ENCODE measurements at places on chromosomes 7 and 10. TPM values are rescaled to one million over a fixed set of nuclear protein-coding genes. Genes with fewer than 3 reads are reported as not detected.

The AIMP2 gene
- 40.5 TPM for total RNA-seq

The ZNF107 gene
- 6.3 TPM for total RNA-seq

The CYP26C1 gene
- not detected for total RNA-seq

The ZNF239 gene
- total RNA-seq, result 2.4 TPM

The CNPY1 gene
- total RNA-seq, result not detected

The NPC1L1 gene
- 11.0 TPM for total RNA-seq

The IDI2 gene
- not detected for total RNA-seq

The GNGT1 gene
- not detected for total RNA-seq

The PTF1A gene
- 0.51 TPM for total RNA-seq

The NOLC1 gene
- 88.0 TPM for total RNA-seq

The EPHA1 gene
- total RNA-seq, result 18.0 TPM

The FFAR4 gene
- 0.70 TPM for total RNA-seq

- no peaks in the 10 kb centered on the region for H3K36me3 ChIP-seq
- H3K4me3 ChIP-seq, result no peak overlapping the region
- no peak for DNase-seq
- no peaks in the 10 kb centered on the region for H3K27me3 ChIP-seq
- H3K4me1 ChIP-seq, result peaks cover 20% of the 10 kb centered on the region
Measured at GRCh38 chr10:60664859-60665258, 113.4 kb upstream of the CDK1 start.

- no peak overlapping the region for H3K27ac ChIP-seq
- no peak for DNase-seq
- no peaks in the 10 kb centered on the region for H3K36me3 ChIP-seq
- H3K27me3 ChIP-seq, result no peaks in the 10 kb centered on the region
- H3K4me1 ChIP-seq, result no peaks in the 10 kb centered on the region
- H3K4me3 ChIP-seq, result no peak overlapping the region
Measured at GRCh38 chr7:84829719-84830118, 357.1 kb downstream of the SEMA3D start.

DNA sequence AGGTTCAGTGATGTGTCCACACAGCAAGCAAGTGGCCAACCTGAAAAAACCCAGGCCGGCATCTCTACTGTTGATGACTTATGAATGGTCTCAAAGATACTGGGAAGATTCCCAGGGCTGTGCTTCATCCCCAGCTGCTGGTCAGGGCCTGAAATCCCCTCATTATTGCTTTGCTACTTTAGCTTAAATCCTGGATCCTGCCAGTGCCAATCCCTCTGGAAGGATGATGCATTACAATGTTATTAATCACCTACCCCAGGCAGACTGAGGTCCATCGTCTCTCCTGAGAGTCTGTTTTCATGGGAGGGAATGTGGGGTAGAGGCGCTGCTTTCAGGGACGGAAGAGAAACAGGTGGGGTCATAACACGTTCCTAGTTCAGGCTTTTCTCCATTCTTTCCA lies 371.6 kb downstream of the RPS24 start:
- H3K4me3 ChIP-seq, result no peak overlapping the region
- H3K27ac ChIP-seq, result no peak overlapping the region
- no peaks in the 10 kb centered on the region for H3K36me3 ChIP-seq
- peaks cover 4% of the 10 kb centered on the region for H3K27me3 ChIP-seq

- peak overlapping the region; percentile 33 for H3K27ac ChIP-seq
- no peaks in the 10 kb centered on the region for H3K27me3 ChIP-seq
- peaks cover 27% of the 10 kb centered on the region for H3K4me1 ChIP-seq
- no peaks in the 10 kb centered on the region for H3K36me3 ChIP-seq
Measured at GRCh38 chr10:11689945-11690736, 52.0 kb upstream of the ECHDC3 start.

DNA sequence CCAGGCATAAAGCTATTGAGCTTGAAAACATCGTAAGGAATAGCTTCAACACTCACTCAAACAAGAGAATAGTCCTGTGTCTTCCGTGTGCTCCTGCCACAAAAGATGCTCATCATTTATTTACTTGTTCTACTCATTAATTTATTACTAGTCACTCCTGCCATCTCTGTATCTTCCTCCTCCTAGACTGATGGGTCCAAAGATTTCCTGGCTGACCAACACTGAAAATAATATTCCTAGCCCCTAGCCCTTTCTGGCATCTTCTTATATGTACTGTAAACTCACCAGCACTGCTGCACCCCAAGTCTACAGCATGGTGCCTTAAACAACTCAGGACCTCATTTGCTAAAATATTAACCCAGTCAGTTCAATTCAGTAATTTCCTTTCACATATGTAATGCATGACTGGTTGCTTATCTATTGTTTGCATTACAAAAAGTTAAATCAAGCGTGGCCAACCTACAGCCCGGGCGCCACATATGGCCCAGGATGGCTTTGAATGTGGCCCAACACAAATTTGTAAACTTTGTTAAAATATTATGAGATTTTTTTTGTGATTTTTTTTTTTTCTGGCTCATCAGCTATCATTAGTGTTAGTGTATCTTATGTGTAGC lies 86.7 kb upstream of the GSDME start:
- no peak overlapping the region for H3K27ac ChIP-seq
- DNase-seq, result no peak
- no peak overlapping the region for H3K4me3 ChIP-seq

- no peak overlapping the region for H3K27ac ChIP-seq
- no peaks in the 10 kb centered on the region for H3K36me3 ChIP-seq
- no peak overlapping the region for H3K4me3 ChIP-seq
- H3K27me3 ChIP-seq, result no peaks in the 10 kb centered on the region
Measured at GRCh38 chr10:54660397-54660796, 140.6 kb downstream of the PCDH15 start.

- H3K27ac ChIP-seq, result no peak overlapping the region
- H3K36me3 ChIP-seq, result peaks cover 4% of the 10 kb centered on the region
- H3K27me3 ChIP-seq, result no peaks in the 10 kb centered on the region
- peaks cover 13% of the 10 kb centered on the region for H3K4me1 ChIP-seq
Measured at GRCh38 chr10:57844387-57844998, 423.2 kb downstream of the IPMK start.

DNA sequence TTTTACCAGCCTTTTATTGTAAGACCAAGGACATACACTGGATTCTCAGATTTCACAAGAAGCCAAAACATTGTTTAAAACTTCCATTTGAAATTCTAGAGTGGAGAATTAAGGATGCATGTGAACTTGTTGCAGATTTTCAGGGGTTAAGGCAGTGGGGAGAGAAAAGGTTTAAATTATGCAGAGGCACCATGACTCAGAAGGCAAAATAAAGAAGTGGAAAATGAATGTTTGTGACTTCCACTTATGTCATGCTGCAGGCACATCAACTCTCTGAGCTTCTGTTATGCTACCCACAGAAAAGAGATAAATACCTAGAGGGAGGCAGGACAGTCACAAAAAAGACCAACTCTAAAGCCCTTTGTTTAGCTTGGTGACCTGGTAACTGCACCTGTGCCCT lies 84.4 kb upstream of the BET1 start:
- no peak for DNase-seq
- H3K36me3 ChIP-seq, result no peaks in the 10 kb centered on the region
- no peak overlapping the region for H3K4me3 ChIP-seq
- peaks cover 47% of the 10 kb centered on the region for H3K27me3 ChIP-seq
- peaks cover 3% of the 10 kb centered on the region for H3K4me1 ChIP-seq

DNA sequence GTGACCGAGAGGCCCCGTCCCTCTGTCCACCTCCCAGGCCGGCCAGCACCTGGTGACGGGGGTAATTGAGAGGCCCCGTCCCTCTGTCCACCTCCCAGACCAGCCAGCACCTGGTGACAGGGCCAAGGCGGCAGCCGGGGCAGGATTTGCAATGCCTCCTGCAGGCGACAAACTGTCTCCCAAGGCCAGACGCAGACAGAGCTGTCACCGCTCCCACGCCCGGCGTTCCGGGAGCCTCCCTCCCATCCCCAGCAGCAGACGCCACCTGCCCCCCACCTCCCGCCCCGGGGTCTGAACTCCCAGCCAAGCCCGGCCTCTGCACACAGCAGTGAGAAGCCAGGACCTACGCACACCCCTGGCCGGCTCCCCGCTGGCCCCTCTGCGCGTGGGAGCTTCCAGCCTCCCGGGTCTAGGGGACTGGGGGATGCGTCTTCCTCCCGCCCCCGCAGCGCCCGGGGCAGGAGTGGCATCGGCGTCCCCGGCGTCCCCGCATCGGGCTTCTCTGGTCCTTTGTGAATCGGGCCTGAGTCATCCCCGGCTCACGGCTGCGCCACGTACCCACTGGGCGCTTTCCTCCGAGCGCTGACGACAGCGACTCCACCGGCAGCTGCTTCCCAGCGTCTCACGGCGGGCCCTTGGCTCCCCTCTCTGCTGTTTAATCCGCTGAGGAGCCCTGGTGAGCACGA lies 95.1 kb upstream of the DIP2C start:
- H3K36me3 ChIP-seq, result no peaks in the 10 kb centered on the region
- DNase-seq, result peak; percentile 77
- peak overlapping the region; percentile 69 for H3K4me3 ChIP-seq
- H3K4me1 ChIP-seq, result no peaks in the 10 kb centered on the region
- H3K27me3 ChIP-seq, result peaks cover 10% of the 10 kb centered on the region

DNA sequence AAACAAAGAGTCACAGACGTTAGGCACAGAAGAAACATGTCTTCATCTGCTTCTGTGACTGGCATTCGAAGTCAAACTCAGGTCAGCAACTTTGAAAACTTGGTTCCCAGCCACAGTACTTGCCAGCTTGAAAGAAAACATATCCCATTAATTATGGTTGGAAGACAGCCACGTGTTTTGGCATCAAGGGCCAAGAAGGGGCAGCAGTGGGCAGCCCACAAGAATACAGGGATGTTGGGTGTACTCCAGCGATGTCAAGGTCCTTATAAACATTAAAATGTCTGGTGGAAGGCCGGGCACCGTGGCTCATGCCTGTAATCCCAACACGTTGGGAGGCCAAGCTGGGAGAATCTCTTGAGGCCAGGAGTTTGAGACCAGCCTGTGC lies 29.5 kb downstream of the JCAD start:
- no peak overlapping the region for H3K27ac ChIP-seq
- H3K36me3 ChIP-seq, result peaks cover 41% of the 10 kb centered on the region
- H3K4me3 ChIP-seq, result no peak overlapping the region
- peaks cover 6% of the 10 kb centered on the region for H3K27me3 ChIP-seq
- no peak for DNase-seq

DNA sequence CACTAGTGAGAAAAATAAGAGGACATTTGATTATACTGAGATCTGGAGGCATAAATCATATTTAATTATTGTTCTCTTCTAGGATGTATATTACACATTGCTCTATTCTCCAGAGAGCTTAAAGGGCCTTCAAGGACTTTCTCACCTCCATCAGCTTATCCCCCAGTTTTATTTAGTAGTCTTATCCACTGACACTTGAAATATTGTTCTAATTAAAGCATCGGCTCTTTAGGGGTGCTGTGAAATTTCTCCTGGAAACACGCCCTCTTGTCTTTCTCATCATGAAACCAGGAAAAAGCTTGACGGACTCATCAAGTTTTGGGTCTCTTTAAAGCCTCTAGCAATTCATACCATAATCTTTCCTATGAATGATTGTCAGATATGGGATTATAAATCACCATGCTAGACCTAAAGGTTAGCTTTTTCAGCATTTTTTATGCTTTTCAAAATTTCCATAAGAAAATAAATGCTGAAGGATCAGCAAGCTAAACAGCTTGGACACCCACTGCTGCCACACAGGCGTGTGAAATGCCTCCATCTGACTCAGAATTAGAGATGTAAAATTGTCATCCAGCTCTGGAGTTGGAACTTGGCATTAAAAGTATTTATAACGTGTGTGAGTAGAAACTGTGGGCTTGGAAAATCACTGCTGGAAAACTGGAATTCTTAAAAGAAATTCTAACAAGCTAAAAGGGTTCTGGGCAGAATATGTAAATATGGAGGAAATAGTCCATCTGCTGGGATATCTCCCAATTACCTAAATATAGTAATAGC lies 216.3 kb downstream of the CHRM2 start:
- no peaks in the 10 kb centered on the region for H3K36me3 ChIP-seq
- DNase-seq, result no peak
- no peak overlapping the region for H3K4me3 ChIP-seq

DNA sequence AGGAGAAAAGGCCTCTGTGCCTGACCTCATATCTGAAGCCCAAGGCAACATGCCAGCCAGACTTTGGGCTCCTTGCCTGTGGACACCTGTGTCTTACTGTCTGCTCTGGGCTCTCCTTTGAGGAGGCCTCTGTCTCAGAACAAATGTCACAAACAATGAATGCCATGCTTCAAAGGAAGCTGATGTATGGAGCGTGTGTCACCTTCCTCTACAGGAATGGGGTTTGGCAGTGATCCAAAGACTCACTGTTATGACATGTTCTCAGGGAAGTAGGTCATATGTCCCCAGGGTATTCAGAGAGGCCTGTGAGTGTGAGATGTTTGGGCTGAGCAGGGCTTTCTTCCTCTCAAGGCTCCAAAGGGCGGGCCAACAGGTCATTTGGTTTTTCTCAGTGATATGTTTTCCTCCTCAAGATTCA lies 38.4 kb downstream of the PTPRE start:
- DNase-seq, result no peak
- peaks cover 28% of the 10 kb centered on the region for H3K27me3 ChIP-seq
- H3K4me1 ChIP-seq, result peaks cover 14% of the 10 kb centered on the region
- H3K27ac ChIP-seq, result peak overlapping the region; percentile 14

DNA sequence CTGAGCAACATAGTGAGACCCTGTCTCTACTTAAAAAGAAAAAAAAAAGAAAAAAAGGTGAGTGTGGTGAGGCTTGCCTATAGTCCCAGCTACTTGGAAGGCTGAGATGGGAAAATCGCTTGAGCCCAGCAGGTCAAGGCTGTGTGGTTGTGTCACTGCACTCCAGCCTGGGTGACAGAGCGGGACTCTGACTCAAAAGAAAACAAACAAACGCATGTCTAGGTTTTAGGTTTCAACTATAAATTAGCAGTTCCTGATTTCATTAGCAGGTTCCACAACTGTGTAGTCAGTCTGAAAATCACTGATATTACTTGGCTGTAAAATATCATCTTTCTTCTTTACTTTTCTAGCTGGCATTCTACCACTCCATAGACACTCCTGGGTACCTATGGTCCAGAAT lies 155.7 kb upstream of the HGF start:
- no peaks in the 10 kb centered on the region for H3K27me3 ChIP-seq
- no peak for DNase-seq
- no peak overlapping the region for H3K27ac ChIP-seq
- no peak overlapping the region for H3K4me3 ChIP-seq
- peaks cover 6% of the 10 kb centered on the region for H3K4me1 ChIP-seq
- no peaks in the 10 kb centered on the region for H3K36me3 ChIP-seq

- no peak overlapping the region for H3K4me3 ChIP-seq
- peaks cover 46% of the 10 kb centered on the region for H3K36me3 ChIP-seq
- H3K27ac ChIP-seq, result no peak overlapping the region
- H3K27me3 ChIP-seq, result no peaks in the 10 kb centered on the region
- no peak for DNase-seq
Measured at GRCh38 chr10:48414778-48415177, 108.3 kb downstream of the MAPK8 start.

- no peaks in the 10 kb centered on the region for H3K27me3 ChIP-seq
- no peak overlapping the region for H3K4me3 ChIP-seq
- DNase-seq, result no peak
- peaks cover 12% of the 10 kb centered on the region for H3K36me3 ChIP-seq
- H3K4me1 ChIP-seq, result no peaks in the 10 kb centered on the region
- H3K27ac ChIP-seq, result no peak overlapping the region
Measured at GRCh38 chr7:98995523-98996149, 117.3 kb downstream of the TRRAP start.

GRCh38 chr7:136687693-136688322 lies 180.6 kb upstream of the CHRM2 start:
- H3K36me3 ChIP-seq, result no peaks in the 10 kb centered on the region
- H3K27me3 ChIP-seq, result no peaks in the 10 kb centered on the region
- H3K4me1 ChIP-seq, result peaks cover 21% of the 10 kb centered on the region
- H3K4me3 ChIP-seq, result no peak overlapping the region

- no peak overlapping the region for H3K27ac ChIP-seq
- H3K27me3 ChIP-seq, result no peaks in the 10 kb centered on the region
- DNase-seq, result no peak
- no peak overlapping the region for H3K4me3 ChIP-seq
Measured at GRCh38 chr10:102669206-102670064, 25.2 kb downstream of the TRIM8 start.
